Cardiac muscle cell (in vitro differentiated cells and primary cell): ENCODE measurements at places on chromosomes 1 and 21. TPM values are rescaled to one million over a fixed set of nuclear protein-coding genes. Genes with fewer than 3 reads are reported as not detected.
A peak's percentile ranks its signal among the peaks of the same experiment; 100 is the strongest.

The SV2A gene
- 19.2 and 21.9 TPM in 2 replicates for total RNA-seq

The CGN gene
- total RNA-seq: 4.3 and 4.9 TPM in 2 replicates

The SLC45A3 gene
- 4.9 and 10.4 TPM in 2 replicates for total RNA-seq

The CENPL gene
- total RNA-seq: 8.6 and 10.9 TPM in 2 replicates

The BEST4 gene
- total RNA-seq: 0.32 and 0.98 TPM in 2 replicates

The CYP4X1 gene
- total RNA-seq: 0.15 and 0.42 TPM in 2 replicates

The PPIAL4G gene
- total RNA-seq: not detected in 2 replicates

The LIPI gene
- not detected in 2 replicates for total RNA-seq

The TMEM222 gene
- total RNA-seq: 32.1 and 39.6 TPM in 2 replicates

The MYOG gene
- total RNA-seq: 0.18 TPM in 1 of 2 replicates, not detected in the other

DNA sequence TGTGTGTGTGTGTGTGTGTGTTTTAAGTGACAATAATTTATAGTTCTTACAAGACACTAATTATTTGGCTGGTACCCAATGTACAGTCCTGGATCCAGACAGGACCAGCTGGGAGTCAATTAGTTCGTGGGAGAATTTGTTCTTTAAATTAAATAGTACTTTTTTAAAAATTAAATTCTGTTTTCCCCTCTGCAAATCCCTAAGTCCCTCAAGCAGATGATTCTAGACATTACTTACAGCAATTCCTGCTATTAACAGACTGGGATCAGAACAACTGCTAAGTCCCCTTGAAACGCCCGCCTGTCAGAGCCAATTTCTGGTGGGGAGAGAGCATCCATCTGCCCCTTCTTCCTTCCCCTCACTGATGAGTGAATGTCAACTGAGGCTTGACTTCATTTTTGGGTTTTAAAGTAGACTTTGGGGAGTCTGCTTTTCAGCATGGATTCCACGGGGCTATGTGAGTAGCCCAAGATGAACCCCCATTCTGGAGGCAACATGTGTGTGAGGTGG is 83.9 kb downstream of the SMYD2 start:
- DNase-seq: no peak

DNA sequence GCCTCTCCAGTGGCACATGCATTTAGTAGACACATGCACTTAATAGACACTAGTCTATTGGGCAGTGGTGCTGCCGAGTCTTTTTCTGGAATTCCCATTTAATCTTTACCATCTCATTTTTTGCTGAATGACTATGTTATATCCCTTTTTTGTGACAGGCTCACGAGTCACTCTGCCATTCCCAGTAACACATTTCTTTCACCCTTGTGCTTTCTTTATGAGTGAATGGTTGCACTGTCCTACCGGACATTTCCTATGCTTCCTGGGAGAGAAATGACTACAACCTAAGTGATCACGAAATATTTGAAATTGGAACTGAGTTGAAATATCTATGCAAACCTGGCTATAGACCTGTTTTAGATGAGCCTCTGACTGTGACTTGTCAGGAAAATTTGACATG is 70.9 kb downstream of the C4BPA start:
- DNase-seq: no peak

GRCh38 chr1:232562855-232563510 is 67.0 kb downstream of the SIPA1L2 start:
- DNase-seq: no peak

GRCh38 chr21:18663663-18664062 is 260.1 kb upstream of the TMPRSS15 start:
- no peak for DNase-seq

- no peak for DNase-seq
Observed at GRCh38 chr21:42198929-42199867, 19.7 kb upstream of the ABCG1 start.

- peak; percentile 40 for DNase-seq
Observed at GRCh38 chr1:186304982-186305949, 69.8 kb downstream of the TPR start.

- no peak for DNase-seq
Observed at GRCh38 chr21:45148316-45148990, 74.1 kb downstream of the ADARB1 start.

DNA sequence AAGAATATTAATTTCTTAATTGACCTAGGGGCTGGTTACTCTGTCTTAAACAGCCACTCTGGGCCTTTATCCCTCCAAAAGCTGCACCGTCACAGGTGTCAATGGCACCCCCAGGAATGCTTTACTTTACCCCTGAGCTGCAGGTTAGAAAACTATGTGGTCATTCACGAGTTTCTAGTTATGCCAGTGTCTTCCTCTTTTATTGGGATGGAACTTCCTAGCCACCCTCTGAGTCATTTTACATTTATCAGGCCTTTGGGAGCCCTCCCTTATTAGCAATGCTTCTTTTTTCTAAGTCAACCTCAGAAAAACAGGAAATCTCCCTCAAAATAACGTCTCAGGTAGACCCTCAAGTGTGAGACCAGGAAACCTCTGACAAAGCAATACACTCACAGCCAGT is 59.4 kb upstream of the USH2A start:
- no peak for DNase-seq

DNA sequence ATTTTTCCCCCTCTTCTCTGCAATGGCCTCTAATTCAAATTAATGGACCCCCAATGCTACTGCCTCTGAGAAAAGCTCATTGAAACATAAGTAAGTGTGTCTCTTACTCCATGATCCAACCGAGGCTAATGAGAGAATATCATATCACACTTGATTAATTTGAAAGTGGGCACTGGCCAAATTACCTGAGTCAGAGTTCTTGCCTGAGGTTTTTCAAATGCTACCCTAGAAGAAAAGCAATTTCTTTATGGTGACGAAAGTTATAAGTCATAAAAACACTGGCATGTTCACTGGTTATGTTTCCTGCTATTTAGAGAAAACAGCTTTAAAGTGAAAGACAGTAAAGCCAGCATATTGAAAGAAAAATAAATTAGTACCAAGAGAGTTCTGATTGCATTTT is 368.8 kb upstream of the TMPRSS15 start:
- DNase-seq: no peak

DNA sequence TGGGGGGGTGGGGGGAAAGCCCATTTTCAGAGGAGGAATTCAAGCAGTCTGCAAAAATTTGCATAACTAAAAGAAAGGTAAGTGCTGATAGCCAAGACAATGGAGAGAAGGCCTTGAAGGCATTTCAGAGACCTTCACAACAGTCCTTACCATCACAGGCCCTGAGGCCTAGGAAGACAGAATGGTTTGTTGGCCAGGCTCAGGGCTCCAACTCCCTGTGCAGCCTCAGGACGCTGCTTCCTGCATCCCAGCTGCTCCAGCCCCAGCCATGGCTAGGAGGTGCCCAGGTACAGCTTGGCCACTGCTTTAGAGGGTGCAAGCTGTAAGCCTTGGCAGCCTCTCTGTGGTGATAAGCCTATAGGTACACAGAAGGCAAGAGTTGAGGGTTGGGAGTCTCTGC is 571.6 kb downstream of the MATN1 start:
- DNase-seq: no peak

GRCh38 chr1:244439391-244440032 is 12.2 kb downstream of the ADSS2 start:
- peak; percentile 17 for DNase-seq

DNA sequence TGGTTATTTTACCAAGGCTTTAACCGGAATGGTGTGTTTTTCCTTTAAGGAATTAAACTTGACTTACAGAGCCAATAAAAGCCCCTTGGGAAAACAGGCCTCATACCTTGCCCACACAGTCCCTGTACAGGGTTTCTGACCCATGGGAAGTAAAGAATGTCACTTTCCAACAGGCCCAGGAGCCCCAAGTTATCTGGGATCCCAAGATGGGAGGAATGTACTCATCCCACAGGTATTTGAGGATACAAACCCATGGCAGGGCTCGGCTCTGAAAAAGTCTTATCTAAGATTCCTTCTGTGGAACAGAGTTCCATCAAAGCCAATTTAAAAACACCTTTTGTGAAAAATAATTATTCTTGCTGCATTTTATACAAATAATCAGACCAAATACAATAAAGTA is 15.3 kb upstream of the COX20 start:
- no peak for DNase-seq

DNA sequence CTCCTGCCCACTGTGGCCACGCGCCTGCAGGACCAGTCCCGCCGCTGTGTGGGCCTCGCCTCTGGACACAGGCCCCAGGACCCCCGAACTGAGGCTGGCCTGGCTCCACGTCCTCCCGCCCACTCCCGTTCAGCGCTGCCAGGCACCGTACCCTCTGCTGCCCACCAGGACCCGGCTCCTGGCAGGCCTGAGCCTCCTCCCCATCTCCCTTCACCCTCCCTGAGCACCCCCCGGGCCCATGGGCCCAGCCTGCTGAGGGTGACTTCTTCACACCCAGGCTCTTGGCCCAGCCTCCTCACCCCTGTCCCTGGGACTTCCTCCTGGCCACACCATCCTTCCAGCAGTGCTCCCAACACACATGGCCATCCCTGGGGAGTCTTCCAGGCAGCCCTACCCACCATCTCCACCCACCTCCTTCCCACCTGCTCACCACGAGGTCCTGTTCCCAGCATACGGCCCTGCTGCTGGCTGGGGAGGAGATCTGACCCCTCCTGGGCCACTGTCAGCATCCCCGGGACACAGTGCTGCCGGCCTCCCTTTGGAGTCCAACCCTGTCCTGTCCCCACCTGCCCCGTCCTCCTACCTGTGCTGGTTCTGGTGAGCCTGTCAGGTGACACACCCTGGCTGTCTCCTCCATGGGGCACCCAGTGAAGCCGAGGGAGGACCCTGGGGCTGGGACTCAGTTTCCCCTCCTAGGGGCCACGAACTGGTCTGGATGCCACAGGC is 53.7 kb downstream of the SLX9 start:
- DNase-seq: no peak
